ENCODE measurements at places on chromosomes 3 and 15.

- DNase-seq = no peak
Measured at GRCh38 chr3:194632809-194633348, 340 bp downstream of the TMEM44 start.

- DNase-seq = no peak
Measured at GRCh38 chr3:47430606-47431005, 45.1 kb downstream of the SCAP start.

GRCh38 chr3:114706591-114707232 is 412.9 kb downstream of the TIGIT start:
- no peak for DNase-seq

DNA sequence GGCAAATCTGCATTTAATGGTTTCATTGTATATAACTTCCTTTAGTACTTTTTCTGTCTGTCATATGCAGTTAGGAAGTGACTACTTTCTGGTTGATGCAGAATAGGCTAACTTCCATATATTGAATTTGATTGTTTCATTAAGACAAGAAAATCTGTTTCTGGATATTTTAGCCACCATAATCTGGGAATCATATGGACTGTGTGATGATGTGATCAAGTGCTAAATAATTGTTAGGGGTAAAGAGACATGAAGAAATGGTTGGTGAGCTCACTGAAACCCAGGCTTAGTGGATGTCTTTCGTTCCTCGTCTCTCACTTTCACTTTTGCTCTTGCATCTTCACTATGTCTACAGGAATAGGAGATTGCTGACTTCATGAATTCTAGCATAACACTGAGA is 3.5 kb upstream of the MNS1 start:
- DNase-seq = no peak

GRCh38 chr15:60945196-60945595 is 283.9 kb downstream of the RORA start:
- DNase-seq = no peak

All from stimulated activated CD4-positive, alpha-beta T cell treated with anti-CD3 and anti-CD28 coated beads, Interleukin-12 subunit alpha, Interleukin-12 subunit beta, amount 100 ng/mL, for 24 hours (primary cell).